ENCODE measurements at places on chromosomes 5 and 9.
A peak's percentile ranks its signal among the peaks of the same experiment; 100 is the strongest.

DNA sequence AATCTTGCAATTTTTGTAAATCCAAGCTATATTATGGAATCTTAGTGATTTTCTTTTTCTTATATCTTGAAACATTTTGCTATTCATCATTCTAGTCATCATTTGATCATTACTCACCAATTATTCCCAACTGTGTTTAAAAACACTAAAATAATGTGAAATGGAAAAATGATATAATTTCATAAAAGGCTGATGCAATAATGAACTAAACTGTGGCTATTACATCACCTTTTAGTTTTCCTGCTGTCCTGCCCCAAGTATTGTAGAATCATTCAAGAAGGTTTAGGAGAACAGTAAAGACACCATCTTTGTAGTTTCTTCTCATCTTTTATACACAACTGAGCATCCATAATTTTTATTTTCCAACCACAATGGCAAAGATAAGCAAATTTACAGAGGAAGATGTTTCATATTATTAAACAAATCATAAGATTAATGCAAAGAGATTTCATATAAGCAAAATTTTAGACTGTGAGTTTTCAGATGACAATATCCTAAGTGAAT is 431.0 kb upstream of the SLC30A5 start:
- DNase-seq, result no peak

DNA sequence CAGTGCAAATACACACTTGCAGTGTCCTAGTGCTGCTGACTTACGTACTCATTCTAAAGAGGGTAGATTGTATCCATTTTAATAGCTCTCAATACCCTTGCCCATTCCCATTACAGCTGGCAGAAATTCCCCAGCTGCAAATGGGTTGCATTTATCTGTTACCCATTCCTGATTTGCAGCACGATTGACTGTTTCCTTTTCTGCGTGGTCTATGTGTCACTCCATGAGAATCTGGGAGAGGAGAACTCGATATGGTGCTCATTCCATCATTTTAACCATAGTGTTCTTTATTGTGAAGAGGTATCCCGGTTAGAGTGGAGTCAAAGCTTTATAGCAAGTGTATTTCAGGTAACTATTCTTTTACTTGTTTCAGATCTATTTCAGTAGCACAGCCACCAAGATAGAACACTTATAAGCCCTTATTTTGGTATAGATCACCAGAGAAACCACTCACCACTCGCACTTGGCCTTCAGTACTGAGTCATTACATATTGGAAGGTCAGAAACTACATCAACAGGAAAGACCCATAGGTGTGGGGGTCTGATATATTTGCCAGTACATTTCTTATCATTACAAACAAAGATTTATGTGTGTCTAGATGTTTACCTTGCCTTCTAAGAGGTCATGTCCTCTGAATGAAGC is 139.5 kb downstream of the MUSK start:
- no peak for DNase-seq

DNA sequence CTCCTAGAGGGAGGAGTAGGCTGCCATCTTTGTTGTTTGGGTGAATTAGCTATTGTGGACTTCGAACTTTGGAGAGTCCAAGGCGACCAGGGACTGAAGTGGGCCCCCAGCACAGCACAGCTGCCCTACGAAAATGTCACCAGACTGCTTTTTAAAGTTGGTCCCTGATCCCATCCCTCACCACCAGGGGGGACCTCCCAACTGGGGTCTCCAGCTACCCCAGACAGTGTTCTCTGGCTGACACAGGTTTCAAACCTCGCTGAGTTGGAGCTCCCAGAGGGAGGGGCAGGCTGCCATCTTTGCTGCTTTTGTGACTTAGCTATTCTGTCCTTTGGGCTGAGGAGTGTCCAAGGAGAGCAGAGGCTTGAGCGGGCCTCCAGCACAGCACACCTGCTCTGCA is 45.7 kb upstream of the ADRB2 start:
- no peak for DNase-seq

DNA sequence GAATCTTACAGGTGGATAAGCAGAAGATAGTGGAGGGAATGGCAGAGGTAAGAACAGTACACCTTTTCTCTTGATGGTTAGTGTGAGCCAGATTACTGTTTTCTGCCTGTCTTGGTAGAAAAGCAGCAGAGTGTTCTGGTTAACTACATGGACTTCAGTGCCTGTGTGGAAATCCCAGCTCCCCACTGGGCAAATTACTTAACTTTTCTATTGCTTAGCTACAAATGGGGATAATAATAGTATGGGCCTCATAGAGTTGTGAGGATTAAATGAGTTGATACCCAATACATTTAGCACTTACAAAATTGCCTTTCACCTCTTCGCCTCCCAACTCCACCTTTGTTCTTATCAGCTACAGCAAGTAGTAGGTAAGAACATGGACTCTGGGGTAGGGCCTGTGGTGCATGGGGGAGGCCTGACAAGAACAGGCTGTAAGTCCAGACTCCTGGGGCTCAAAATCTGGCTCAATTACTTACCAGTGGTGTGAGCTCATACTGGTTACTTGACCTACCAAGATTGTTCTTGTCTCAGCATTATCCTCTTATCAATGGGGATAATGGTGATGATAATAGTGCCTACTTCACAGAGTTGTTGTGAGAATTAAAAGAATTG is 125.1 kb downstream of the LIFR start:
- DNase-seq, result no peak

GRCh38 chr5:35668794-35669193 is 51.1 kb downstream of the SPEF2 start:
- DNase-seq, result no peak

GRCh38 chr9:28270156-28270555 is 696.9 kb upstream of the C9orf72 start:
- no peak for DNase-seq

- no peak for DNase-seq
These were observed 12.1 kb upstream of the NRG2 start for GRCh38 chr5:140055152-140055551.

DNA sequence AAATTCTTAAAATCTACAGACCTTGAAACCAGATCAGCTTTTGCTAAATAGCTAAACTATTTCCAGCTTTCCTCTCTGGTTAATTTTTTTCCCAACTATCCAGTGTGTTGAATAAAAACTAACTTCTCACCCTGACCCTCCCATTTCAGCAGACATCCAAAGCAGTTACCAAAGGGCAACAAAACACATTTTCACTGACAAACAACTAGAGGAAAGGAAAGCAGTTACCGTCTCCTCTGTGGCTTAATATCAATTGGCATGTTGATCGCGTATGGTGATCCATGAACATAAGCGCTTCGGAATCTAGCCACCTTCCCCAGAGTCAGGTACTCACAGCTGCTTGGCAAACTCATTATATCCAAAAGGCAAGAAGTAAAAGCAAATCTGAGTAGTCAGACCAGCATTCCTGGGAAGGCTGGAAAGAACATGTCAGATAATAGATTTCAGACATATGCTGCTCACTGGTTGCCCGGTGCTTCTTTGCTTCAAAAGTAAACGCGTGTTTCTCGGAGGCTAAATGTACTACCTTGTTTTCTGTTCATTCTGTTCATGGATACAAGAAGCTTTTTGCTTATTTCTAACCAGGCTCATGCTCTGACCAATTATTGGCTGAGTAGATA is 463.4 kb downstream of the PDE4D start:
- no peak for DNase-seq

DNA sequence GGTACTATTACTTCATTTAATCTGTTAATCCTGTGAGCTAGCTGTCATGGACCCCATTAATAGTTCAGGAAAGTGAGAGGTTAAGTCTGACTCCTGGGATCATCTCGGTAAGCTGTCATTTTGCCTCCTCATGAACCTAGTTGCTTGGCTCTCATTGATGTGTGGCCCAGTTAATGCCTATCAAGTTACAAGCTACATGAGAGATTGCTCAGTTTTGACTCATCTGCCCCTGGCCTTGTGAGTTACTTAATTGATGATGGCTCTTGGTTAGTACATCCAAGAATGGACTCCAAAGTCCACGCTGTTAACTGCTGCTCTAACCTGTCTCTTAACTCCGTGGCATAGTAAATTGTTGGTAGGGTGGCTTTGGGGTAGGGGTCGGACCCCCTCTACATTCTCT is 23.9 kb downstream of the LARP1 start:
- no peak for DNase-seq

GRCh38 chr9:105425816-105426433 is 21.9 kb upstream of the FSD1L start:
- DNase-seq, result peak; percentile 32

GRCh38 chr5:112640546-112640945 is 97.1 kb upstream of the APC start:
- DNase-seq, result no peak

DNA sequence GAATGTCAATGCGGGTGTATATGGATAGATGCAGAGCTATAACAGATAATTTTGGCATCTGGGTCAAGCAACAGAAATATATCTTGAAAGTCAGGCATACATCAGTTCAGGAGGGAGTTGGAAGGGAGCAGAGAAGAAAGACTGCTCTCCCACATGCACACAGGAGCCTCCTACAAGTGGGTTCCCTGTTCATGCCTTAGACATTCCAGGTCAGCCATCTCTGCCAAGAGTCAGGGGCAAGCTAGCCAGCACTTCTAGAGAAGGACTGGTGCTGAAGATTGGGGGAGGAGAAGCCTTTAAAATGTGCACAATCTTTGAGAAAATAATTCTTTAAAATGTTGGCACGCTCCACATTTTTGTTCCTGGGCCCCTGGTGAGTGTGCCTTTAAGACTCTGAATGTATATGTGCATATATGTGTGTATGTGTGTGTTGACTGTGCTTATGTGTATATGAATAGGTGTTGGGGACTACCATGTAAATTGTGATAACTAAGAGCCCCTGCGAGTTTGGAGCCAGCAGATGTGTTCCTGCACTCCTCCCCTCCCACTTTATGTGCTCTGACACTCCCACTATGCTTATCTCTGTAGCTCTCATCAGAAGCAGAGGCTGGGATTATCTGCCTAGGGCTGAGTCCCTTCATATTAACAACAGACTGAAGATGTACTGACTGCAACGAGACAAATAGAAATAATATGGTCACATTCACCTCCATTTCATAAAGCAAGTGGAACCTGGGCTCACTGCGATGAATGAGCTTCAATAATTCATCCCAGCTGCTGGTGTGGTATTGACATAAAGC is 21.5 kb upstream of the DELE1 start:
- DNase-seq, result no peak

DNA sequence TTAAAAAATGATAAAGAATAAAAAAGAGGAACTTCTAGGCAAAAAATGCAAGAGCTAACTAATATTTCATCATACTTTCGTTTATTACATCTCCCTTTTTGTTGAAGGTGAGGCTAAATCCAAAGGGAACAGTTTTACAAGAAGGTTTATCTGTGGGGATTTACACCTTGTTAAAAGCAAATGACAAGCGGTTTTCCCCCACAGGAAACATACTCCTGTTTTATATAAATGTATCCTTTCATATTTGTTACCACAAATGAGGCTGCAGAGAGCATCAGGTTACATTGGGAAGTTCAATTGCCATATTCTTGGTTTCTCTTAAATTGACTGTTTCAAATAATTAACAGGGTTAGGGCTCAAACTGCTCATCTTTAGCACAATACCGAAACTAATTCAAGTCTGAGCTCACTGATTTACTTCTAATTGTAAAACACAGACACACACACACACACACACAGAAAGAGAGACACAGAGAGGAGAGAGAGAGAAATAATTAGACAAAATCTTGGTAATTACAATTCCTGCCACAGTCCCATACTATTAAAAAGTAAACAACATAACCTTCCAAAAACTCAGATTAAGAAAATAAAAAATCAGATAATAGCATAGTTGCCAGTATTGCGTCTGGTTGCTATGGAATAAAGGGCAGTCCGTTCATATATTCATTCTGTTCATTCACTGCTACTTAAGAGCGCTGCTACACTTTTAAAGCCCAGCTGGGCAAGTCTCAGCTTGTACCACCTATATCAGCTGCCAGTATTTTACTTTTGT is 17.1 kb downstream of the RFX3 start:
- DNase-seq, result peak; percentile 68

DNA sequence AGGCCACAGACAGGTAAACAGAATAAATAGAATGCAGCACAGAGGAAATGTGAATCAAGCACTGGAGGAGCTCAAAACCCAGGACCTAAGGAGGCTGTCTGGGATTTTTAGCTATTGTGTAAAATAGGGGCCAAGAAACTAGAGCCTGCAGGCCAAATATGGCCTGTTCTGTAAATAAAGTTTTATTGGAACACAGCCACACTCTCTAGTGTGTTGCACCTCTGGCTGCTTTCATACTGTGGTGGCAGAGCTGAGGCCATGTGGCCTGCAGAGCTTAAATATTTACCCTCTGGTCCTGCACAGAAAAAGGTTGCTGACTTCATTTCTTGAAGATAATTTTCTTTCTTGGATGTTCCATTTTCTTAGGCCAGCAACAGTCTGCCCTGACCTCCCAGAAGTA is 136.4 kb downstream of the WDR41 start:
- DNase-seq, result no peak

DNA sequence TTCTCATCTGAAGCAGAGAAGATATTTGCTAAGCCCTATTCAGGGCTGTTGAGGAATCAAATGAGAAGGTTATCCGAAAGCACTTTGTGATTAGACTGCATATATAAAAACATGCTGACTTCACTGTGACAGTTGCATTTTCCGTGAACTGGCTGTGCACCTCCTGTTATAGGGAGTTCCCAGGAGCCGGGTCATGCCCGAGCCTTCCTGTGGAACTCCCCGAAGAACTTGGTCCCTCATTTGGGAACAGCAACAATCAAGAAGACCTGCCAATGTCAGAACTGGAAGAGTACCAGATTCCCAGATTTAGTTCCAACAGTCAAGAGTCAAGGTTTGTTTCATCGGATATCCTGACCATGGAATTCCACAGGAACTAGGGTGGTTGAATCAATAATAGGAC is 130.4 kb upstream of the RAI14 start:
- no peak for DNase-seq

DNA sequence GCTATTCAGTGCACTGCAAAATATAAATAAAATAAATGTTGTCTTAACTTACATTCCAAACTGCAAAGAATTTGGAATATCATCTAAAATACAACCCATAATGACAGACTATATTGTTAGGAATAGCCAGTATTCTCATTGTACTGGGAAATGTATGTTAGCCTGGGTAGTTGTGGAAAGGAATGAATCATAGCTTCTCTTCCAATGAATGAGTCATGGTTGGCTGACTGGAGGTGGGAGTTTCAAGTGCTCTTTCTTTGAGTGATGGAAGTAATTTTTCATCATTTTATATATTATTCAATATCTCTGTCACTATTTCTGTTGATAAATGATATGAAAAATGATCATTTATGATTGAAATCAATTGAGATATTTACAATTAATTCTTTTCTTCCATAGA is 158.6 kb upstream of the ARRDC3 start:
- peak; percentile 6 for DNase-seq

DNA sequence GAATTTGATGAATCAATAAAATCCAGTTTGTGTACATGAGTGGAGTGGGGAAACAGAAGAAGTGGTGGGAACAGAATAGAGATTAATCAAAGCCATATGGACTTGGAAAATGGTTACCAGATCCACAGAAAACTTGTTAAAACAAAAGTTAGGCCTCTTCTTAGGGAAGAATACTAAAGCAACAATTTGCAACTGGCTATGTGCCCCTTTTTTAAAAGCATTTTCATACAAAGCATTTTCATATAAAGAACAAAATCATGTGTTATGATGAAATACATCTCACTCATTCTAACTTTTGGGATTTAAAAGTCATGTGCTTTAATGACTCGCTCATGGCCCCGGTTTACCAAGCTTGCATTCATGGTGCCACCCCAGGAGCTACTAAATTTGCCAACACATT is 276.9 kb downstream of the EFNA5 start:
- DNase-seq, result no peak

- peak; percentile 38 for DNase-seq
These were observed 413.9 kb downstream of the GADD45G start for GRCh38 chr9:90018688-90019087.

All from inflammatory macrophage (primary cell).